Heart left ventricle (tissue), 16 donors: ENCODE measurements at places on chromosomes 13 and 19. TPM values are rescaled to one million over a fixed set of nuclear protein-coding genes. Genes with fewer than 3 reads are reported as not detected.

DNA sequence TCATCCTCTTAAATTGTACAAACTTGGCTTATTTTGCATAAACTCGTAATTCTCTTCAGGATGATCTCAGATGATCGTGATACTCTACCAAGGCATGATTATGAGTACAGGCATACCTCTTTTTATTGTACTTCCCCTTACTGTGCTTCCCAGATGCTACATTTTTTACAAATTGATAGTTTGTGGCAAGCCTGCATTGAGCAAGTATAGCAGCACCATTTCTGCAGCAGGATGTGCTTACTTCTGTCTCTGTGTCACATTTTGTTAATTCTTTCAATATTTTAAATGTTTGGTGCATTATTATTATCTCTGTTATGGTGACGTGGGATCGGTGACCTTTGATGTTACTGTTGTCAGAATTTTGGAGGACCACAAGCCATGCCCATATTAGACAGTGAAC is 752.3 kb downstream of the PCDH9 start:
- H3K4me1 ChIP-seq, result no peaks in the 10 kb centered on the region
- DNase-seq, result no peak
- no peak overlapping the region for H3K27ac ChIP-seq

- no peak for DNase-seq
- H3K4me3 ChIP-seq, result no peak overlapping the region
- peaks cover 22% of the 10 kb centered on the region for H3K4me1 ChIP-seq
- peak overlapping the region; percentile 83 for H3K27ac ChIP-seq
Observed at GRCh38 chr19:45960595-45961235, 12.9 kb downstream of the NOVA2 start.

- no peaks in the 10 kb centered on the region for H3K4me1 ChIP-seq
- H3K4me3 ChIP-seq, result no peak overlapping the region
- H3K27me3 ChIP-seq, result no peaks in the 10 kb centered on the region
- H3K36me3 ChIP-seq, result no peaks in the 10 kb centered on the region
- H3K27ac ChIP-seq, result no peak overlapping the region
Observed at GRCh38 chr13:99836291-99836690, 135.3 kb downstream of the ZIC5 start.

DNA sequence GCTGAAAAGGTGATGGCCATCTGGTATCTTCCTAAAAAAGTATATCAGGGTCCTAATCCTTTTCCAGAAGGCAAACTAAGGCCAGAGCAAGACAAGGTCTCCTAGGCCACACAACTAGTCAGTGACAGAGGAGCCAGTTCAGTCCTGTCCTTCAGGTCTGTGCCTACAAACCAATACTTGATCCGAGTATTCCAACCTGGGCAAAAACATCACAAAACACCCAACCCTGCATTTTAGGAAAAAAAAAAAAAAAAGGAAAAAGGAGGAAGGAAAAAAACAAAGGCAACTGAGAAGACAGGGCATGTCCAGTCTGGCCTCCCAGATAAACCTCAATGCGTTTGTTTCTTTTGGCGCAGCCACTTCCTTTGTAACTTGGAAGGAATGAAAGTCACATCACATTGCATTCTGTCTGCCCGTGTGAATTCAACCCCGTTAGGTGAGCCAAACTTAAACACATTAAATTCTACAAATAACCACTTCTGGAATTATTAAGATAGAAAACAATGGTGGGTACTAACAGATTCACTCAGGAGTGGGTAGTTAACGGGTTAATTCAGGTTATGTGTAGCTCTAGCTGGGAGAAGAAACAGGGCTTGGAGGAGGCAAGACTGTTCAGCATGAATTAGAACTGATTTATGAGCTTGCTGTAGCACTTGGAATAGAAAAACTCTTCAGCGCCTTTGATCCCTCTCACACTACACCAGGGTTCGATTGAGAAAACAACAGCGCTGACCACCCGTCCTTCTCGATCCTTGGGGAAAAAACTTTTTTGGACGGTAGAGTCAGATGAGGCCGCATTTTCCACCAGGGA is 43.0 kb upstream of the HNRNPA1L2 start:
- DNase-seq, result no peak
- H3K27me3 ChIP-seq, result no peaks in the 10 kb centered on the region
- peaks cover 8% of the 10 kb centered on the region for H3K4me1 ChIP-seq
- H3K27ac ChIP-seq, result peak overlapping the region; percentile 8

DNA sequence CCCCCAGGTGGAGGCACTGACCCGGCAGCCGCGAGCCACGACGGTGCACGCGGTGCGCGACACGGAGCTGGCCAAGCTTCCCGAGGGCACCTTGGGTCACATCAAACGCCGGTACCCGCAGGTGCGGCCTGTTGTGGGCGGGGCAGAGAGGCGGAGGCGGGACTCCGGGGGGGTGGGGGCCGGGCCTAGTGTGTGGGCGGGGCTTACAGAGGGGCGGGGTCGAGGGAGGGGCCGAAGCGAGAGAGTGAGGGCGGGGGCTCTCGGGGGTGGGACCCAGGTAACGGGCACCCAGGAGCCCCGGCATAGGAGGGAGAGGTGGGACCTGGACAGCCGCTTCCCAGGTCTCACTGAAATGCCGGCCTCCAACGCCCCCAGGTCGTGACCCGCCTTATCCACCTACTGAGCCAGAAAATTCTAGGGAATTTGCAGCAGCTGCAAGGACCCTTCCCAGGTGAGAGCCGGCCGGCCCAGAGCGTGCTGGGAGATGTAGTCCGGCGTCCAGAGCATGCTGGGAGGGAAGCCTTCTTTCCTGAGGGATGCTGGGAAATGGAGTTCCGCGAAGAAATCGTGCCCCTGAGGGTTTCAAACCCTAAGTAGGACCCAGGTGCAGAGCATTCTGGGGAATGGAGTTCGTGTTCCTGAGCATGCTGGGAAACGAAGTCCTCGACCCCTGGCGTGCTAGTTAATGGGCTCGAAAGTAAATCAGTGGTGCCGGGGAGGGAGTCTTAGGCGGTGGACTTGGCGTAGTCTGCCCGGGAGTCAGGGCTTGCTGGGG is 15.7 kb downstream of the PNPLA6 start:
- no peaks in the 10 kb centered on the region for H3K4me1 ChIP-seq
- peak; percentile 86 for DNase-seq
- no peak overlapping the region for H3K27ac ChIP-seq
- H3K4me3 ChIP-seq, result peak overlapping the region; percentile 41
- H3K36me3 ChIP-seq, result no peaks in the 10 kb centered on the region
- no peaks in the 10 kb centered on the region for H3K27me3 ChIP-seq

DNA sequence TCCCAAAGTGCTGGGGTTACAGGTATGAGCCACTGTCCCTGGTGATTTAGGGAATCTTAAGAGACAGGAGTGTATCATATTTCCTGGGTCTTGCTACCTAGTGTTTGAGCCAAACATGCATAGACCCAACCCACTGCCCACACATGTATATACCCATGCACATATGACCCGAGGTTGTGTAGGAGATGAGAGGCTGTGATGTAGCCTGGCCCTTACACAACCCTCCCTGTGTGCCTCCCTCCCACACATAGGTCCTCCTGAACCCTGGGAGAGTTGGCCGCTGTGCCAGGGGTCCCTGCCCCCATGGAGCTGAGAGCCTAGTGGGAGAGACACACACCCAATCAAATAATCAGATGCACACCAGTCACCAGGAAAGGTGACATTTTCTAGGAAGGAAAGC is 365.9 kb downstream of the ZNF536 start:
- H3K4me1 ChIP-seq, result no peaks in the 10 kb centered on the region
- no peak for DNase-seq
- H3K4me3 ChIP-seq, result no peak overlapping the region
- H3K27me3 ChIP-seq, result peaks cover 8% of the 10 kb centered on the region

GRCh38 chr19:6076675-6077463 is 33.4 kb downstream of the RFX2 start:
- no peaks in the 10 kb centered on the region for H3K27me3 ChIP-seq
- H3K4me3 ChIP-seq, result no peak overlapping the region
- H3K27ac ChIP-seq, result no peak overlapping the region
- no peaks in the 10 kb centered on the region for H3K36me3 ChIP-seq
- H3K4me1 ChIP-seq, result peaks cover 5% of the 10 kb centered on the region

- no peak for DNase-seq
- H3K4me3 ChIP-seq, result no peak overlapping the region
- peaks cover 63% of the 10 kb centered on the region for H3K36me3 ChIP-seq
Observed at GRCh38 chr13:113508521-113509254, 18.2 kb upstream of the DCUN1D2 start.

DNA sequence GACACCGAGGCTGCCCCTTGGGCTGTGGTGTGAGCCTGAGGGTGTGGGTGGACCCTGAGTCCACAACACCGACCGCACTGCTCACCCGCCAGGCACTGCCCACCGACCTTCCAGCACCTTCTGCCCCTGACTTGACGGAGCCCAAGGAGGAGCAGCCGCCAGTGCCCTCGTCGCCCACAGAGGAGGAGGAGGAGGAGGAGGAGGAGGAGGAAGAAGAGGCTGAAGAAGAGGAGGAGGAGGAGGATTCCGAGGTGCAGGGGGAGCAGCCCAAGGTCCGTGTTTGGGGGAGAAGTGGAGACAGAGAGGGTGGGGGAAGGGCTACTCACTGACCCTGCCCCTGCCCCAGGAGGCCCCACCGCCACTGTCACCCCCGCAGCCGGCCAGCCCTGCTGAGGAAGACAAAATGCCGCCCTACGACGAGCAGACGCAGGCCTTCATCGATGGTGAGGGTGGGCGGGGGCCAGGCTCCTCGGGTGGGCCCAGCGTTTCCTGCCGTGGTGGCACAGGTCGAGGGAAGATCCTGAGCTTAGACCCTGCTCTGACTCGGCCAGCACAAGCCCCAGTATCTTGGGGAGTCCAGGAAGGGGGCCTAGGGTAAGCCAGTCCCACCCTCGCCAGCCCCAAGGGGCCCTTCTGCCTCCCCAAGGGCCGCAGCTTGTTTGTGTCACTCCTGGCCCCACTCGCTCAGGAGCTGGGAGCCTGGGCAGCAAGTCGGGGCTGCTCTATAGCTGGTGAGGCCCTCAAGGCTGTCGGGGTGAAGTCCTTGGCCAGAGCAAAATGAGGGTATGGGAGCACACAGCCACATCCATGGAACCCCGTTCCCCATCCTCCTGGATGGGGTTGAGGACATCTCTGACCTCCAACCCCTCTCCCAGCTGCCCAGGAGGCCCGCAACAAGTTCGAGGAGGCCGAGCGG is 12.2 kb downstream of the PRKCSH start:
- no peak overlapping the region for H3K4me3 ChIP-seq
- peaks cover 5% of the 10 kb centered on the region for H3K4me1 ChIP-seq
- peaks cover 5% of the 10 kb centered on the region for H3K27me3 ChIP-seq
- no peak overlapping the region for H3K27ac ChIP-seq
- no peaks in the 10 kb centered on the region for H3K36me3 ChIP-seq

GRCh38 chr13:36248700-36249099 is 34.3 kb upstream of the SOHLH2 start:
- H3K27me3 ChIP-seq, result no peaks in the 10 kb centered on the region
- H3K4me3 ChIP-seq, result no peak overlapping the region
- no peaks in the 10 kb centered on the region for H3K4me1 ChIP-seq
- no peak for DNase-seq
- H3K27ac ChIP-seq, result no peak overlapping the region

DNA sequence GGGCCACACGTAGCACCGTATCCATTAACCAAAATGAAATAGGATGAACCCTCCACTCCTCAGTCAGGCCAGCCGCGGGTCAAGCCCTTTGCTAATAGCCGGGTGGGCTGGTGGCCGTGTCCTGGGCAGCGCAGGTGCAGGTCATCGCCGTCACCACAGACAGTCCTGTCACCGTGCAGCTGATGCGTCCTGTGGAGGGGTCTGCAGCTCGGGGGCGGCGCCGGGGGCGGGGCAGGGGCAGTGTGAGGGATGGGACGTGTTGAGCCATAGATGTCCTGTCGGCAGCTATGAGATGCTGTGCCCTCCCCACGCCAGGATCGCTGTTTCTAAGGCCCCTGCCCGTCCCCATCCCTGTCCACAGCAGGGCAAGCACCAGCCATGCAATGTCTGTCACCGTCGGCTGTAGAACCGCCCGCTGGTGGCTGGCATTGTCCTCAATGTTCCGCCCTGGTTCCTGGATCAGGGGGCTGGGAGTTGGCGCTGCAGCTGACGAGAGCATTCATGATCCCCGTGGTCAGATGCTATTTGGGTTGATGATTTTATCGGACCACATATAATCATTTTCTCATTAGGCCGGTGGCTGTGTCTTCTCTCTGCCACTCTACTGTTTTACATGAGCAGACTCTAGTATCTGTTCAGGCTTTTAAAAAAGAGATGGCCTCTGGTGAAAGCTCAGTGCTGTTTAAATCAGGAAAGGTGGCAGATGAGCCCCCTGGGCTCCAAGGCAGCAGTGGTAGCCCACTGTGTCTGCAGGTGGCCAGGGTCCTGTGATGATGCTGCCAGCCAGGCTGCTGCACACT is 126.1 kb downstream of the KDM4B start:
- no peak overlapping the region for H3K4me3 ChIP-seq
- no peaks in the 10 kb centered on the region for H3K27me3 ChIP-seq
- H3K4me1 ChIP-seq, result peaks cover 29% of the 10 kb centered on the region
- no peak for DNase-seq

GRCh38 chr13:112346173-112346898 is 29.8 kb upstream of the SPACA7 start:
- peaks cover 39% of the 10 kb centered on the region for H3K27me3 ChIP-seq
- H3K4me3 ChIP-seq, result no peak overlapping the region
- no peaks in the 10 kb centered on the region for H3K36me3 ChIP-seq
- H3K4me1 ChIP-seq, result no peaks in the 10 kb centered on the region
- DNase-seq, result no peak

DNA sequence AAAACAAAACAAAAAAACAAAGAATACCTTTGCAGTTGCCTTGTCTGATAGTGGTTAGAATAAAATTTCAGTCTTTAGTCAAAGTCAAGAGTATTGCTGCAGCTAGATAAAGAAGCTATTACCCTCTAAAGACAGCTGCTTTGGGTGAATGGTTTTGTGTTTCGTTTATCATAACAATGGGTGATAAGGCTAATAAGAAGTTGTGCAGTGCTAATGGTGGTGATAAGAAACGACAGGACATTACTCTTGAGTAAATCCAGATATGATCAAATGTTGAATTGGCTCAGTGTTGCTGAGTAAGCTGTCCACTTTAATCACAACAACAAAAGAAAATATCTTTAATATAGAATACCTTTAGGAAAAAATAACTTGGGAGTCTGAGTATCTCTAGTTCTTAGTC is 1825.3 kb downstream of the SLITRK5 start:
- no peak for DNase-seq
- H3K27me3 ChIP-seq, result no peaks in the 10 kb centered on the region
- no peaks in the 10 kb centered on the region for H3K36me3 ChIP-seq
- no peak overlapping the region for H3K4me3 ChIP-seq

- peak; percentile 36 for DNase-seq
- no peak overlapping the region for H3K27ac ChIP-seq
- no peaks in the 10 kb centered on the region for H3K4me1 ChIP-seq
- no peak overlapping the region for H3K4me3 ChIP-seq
- H3K27me3 ChIP-seq, result no peaks in the 10 kb centered on the region
Observed at GRCh38 chr13:75901501-75901900, 265.4 kb downstream of the LMO7 start.

GRCh38 chr13:109858319-109858718 is 71.9 kb upstream of the IRS2 start:
- H3K4me3 ChIP-seq, result no peak overlapping the region
- no peak overlapping the region for H3K27ac ChIP-seq
- no peaks in the 10 kb centered on the region for H3K36me3 ChIP-seq
- H3K4me1 ChIP-seq, result peaks cover 3% of the 10 kb centered on the region
- no peaks in the 10 kb centered on the region for H3K27me3 ChIP-seq

GRCh38 chr19:39277598-39277997 is 9.4 kb downstream of the IFNL2 start:
- H3K27me3 ChIP-seq, result peaks cover 20% of the 10 kb centered on the region
- DNase-seq, result no peak
- H3K27ac ChIP-seq, result no peak overlapping the region
- H3K4me1 ChIP-seq, result no peaks in the 10 kb centered on the region
- no peaks in the 10 kb centered on the region for H3K36me3 ChIP-seq

CACNA1A gene
- 1.2 TPM for total RNA-seq

GRIK5 gene
- total RNA-seq, result 6.3 TPM

EFNB2 gene
- total RNA-seq, result 12.7 TPM

ACER1 gene
- not detected for total RNA-seq

OCEL1 gene
- total RNA-seq, result 24.0 TPM

MICOS13 gene
- total RNA-seq, result 111 TPM

ACP5 gene
- 6.9 TPM for total RNA-seq
